DMS79 treated with DMSO at 0.1 percent for 48 hours (cell line): ENCODE measurements at places on chromosomes 7 and 10.

GRCh38 chr10:43260911-43261577 is 5.8 kb downstream of the RASGEF1A start:
- no peak for DNase-seq

GRCh38 chr7:105689067-105689819 is 108.0 kb upstream of the EFCAB10 start:
- no peak for DNase-seq

DNA sequence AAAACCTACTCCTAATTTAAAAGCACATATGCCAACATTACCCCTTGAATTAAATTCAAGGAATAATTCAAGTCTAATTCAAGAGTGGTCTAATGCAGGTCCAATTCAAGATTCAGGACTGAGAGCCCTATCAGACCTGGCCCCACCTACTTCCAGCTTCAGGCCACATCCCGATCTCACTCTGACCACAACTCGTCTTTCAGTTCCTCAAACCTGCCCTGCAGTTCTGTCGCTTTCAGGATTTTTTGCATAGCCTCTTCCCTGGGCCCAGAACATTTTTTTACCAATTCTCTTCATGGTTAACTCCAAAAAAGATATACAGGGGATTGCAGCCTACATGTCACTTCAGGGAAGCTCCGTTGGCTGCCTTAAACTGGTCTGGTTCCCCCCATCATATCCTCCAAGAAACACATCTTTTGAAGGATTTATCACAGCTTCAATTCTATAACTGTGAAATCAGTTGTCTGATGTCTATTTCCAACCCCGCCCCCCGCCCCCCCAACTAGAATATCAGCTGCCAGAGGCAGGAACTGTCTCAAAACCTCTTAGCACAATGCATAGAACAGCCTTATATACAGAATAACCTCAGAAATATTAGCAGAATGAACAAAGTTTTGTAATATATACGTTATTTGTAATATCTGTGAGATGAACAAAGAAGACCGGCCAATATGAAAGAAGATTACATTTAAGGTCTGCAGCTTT is 20.8 kb downstream of the CCDC6 start:
- no peak for DNase-seq

GRCh38 chr7:108697254-108697653 is 127.6 kb downstream of the DNAJB9 start:
- no peak for DNase-seq

- no peak for DNase-seq
Measured at GRCh38 chr7:79421751-79422150, 31.7 kb downstream of the MAGI2 start.

DNA sequence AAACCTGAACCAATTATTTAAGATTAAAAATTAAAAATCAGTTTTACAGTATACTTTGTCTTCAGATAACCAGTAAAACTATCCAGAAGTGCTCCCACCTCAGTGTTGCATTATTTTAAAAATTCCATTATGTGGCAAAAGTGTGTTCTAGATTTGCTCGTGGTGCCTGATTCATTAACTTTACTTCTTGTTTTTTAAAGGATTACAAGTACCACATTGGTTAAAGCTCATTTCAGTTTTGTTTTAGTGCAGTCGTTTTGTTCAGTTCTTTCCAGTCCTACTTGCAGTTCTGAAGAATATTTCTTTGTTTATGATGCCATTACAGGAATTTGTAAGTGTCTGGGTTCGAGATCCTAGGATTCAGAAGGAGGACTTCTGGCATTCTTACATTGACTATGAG is 69.0 kb downstream of the SNX10 start:
- DNase-seq = no peak

GRCh38 chr10:69456880-69457693 is 5.8 kb downstream of the TSPAN15 start:
- no peak for DNase-seq

DNA sequence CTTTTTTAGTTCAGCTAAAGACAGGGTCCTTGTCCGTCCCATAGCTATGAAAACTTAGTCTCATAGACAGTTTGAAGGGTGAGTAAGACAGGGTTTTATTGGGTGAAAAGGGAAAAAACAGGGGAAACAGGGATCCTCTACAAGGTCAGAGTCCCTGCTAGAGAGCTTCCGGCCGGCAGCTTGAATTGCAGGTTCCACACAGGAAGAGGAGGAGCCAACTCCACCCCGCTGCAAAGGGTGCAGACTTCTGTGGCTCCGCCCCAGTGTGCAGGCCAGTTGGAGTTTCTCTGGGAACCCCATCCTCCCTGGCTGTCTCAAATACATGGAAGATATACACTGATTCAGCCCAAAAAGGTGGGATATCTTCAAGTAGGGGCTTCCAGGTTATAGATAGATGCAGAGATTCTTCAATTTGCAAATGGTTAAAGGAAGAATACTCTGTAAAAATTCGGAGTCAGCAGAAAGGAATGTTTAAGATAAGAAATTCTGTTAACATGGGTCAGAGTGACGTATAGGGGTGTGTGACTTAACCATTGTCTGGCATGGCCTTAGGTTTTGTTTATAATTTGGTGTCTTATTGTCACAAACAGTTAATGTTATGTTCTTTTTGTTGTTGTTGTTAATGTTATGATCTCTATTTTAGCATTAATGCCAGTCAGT is 34.6 kb upstream of the HECW1 start:
- DNase-seq = no peak

DNA sequence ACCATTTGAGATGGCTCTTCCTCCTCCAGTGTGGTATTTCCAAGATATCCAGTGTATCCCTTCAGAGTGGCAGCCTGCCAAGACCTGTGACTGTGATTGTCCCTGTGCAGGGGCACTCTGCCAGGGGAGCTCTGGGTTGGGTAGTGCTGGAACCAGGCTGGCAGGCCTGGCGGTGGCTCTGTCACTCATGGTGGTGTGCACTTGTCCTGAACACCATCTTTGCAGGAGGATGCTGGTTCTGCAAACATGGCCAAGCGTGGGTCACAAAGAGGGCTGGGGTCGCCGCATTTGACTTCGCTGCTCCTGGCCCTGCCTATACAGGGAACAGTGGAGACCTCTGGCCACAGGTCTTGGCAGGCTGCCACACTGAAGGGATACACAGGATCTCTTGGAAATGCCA is 205.2 kb downstream of the PRPF18 start:
- no peak for DNase-seq

- no peak for DNase-seq
Measured at GRCh38 chr10:35043796-35044344, 46.3 kb downstream of the CUL2 start.

- DNase-seq = no peak
Measured at GRCh38 chr10:24483701-24484100, 240.0 kb downstream of the ARHGAP21 start.

GRCh38 chr10:132360766-132361447 is 28.9 kb downstream of the LRRC27 start:
- no peak for DNase-seq

- no peak for DNase-seq
Measured at GRCh38 chr10:6607182-6607581, 27.1 kb upstream of the PRKCQ start.

DNA sequence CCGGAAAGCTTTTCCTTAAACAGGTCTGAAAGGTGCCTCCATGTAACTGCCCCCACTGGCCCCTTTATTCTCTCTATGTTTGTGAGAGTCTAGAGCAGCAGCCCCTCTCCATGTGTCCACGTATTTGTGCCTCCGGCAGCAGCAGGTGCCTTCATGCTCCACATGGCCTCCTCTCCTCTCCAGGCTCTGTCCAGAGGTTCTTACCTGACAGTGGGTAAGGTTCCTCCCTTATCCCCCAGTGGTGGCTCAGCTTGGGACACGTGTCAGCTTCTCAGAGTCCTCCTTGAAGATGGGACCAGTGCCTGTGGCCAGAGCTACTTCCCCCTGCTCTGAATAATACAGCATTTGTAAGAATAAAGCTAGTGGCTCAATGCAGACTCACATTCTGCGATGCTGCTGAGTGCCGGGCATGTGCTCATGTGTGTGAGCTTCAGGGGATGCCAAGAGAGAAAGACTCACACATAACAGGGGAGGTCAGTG is 7.9 kb downstream of the CALML3 start:
- DNase-seq = no peak

- DNase-seq = no peak
Measured at GRCh38 chr10:77448226-77448625, 189.4 kb downstream of the KCNMA1 start.

- DNase-seq = no peak
Measured at GRCh38 chr7:137942484-137943115, 59.3 kb downstream of the CREB3L2 start.

DNA sequence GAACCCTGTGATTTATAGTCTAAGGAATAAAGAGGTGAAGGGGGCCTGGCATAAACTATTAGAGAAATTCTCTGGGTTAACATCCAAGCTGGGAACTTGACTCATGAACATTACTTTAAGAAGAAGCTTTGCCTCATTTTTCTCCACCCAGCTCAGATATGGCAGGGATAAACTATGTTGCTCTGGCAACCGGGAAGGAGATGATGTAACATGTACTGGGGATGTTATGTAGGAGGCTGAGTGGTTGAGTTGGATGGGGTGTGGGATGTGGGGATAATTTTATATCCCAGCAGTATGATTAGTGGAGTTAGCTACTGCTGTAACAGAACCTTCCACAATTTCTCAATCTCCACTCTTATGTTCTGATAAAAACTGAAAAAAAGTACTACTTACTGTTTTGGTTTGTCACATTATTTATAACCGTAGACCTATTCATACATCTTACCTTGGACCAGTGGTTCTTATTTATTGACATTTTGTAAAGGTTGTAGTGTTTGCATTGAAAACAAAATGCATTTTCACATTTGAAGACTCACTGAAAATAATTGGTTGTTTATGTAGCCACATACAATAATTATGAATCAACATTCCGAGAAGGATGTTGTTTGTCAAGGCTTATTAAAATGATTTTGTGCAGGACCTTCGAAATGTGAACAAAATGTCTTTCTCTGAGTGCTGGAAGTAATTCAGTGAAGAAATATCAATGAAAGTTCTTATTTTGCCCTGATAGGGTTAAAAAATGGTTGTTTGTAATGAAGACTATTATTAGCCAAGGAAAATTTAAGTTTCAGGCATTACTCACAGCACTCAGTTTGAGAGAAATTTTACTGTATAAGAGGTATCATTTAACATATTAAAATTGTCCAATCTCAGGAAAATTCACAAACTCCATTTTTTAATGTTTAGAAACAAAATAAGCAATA is 1.3 kb downstream of the OR2F2 start:
- DNase-seq = no peak

DNA sequence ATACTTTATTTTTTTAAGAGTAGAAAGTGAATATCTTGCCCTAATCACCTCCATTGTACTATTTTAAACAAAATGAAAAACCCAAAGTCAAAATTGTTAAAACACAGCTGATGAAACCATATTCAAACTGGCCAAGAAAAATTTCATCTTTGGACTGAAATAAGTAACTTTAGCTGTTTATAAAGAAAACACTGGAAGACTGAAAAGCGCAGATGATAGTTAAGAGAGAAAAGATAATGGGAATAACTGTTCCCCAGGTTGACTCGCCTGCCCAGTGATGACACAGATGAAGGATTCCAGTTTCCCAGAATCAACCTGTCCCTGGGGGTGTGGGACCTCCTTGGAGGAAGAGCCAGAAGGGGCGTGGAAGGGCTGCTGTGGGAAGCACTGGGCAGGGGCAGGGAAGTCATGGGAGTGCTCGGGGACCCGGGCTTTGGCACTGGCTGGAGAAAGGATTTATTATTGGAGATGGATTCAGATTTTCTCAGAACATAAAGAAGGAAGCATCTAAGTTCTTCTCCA is 43.1 kb downstream of the DENND2A start:
- DNase-seq = no peak

DNA sequence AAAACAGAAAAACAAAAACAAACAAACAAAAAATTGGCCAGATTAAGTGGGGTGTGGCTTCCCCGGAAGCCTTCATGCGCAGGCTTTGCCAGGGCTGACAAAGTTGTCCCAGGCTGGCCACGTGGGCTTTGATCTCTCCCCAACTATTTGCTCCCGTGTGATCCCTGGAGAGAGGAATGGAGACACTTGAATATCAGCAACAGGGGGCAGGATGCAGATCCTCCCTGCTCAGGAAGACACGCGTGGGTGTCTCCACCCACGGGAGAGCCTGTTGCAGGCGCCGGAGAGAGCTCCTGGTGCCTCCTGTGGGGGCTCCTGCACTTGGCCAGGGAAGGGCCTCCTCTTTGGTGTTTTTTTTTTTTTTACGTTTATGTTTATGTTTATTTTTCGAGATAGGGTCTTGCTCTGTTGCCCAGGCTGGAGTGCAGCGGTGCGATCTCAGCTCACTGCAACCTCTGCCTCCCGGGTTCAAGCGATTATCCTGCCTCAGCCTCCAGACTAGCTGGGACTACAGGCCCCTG is 19.0 kb downstream of the TRIM56 start:
- no peak for DNase-seq

- DNase-seq = no peak
Measured at GRCh38 chr7:27112361-27112760, 9.9 kb upstream of the HOXA2 start.

DNA sequence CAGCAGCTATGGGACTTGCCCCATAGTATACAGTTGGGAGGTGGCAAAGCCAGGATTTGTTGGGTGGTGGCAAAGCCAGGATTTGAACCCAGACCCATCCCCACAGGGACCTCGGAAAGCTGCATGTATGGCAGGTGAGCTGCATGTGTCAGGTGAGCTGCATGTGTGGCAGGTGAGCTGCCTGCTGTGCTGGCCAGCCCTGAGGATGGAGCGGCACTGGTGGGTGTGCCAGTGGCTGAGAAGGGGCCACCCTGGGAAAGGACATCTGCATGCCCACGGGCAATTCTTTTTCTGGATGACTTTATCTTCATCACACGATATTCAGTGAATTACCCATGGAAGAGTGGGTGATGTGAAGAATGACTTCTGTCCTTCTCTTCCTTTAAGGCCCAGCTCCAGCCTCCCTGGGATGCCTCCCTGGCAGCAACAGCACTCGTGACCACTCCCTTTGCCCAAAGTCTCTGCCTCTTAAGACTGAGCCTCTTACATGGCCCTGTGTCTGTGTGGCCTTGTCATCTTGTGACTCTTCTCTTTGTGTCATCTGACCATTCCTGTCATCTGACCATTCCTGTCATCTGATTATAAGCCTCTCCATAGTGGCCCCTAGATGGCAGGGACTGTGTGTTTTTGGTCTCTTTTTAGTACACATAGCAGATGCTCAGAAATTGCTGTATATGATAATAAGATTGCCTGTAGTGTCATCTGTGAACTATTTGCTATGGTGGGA is 25.0 kb downstream of the CLEC2L start:
- no peak for DNase-seq

GRCh38 chr7:101457001-101457750 is 94.5 kb downstream of the COL26A1 start:
- DNase-seq = no peak

GRCh38 chr10:61024856-61025201 is 80.8 kb upstream of the RHOBTB1 start:
- no peak for DNase-seq

DNA sequence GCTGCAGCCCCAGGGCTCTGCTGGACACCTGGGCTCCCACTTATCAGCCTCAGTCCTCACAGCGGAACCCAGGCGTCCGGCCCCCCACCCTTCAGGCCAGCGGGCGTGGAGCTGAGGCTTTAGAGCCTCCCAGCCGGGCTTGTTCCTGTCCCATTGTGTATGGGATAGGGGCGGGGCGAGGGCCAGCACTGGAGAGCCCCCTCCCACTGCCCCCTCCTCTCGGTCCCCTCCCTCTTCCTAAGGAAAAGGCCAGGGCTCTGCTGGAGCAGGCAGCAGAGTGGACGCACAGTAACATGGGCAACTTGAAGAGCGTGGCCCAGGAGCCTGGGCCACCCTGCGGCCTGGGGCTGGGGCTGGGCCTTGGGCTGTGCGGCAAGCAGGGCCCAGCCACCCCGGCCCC is 2.7 kb downstream of the NOS3 start:
- DNase-seq = no peak

- no peak for DNase-seq
Measured at GRCh38 chr10:80264081-80265056, 25.1 kb downstream of the MAT1A start.

- DNase-seq = no peak
Measured at GRCh38 chr7:43880596-43880995, 11.3 kb upstream of the MRPS24 start.
